ENCODE measurements at places on chromosomes 7 and 10.

- no peak for DNase-seq
- no peaks in the 10 kb centered on the region for H3K4me1 ChIP-seq
- no peak overlapping the region for H3K27ac ChIP-seq
- H3K4me3 ChIP-seq, result no peak overlapping the region
These were observed 128.9 kb downstream of the ZNF438 start for GRCh38 chr10:30902621-30903396.

DNA sequence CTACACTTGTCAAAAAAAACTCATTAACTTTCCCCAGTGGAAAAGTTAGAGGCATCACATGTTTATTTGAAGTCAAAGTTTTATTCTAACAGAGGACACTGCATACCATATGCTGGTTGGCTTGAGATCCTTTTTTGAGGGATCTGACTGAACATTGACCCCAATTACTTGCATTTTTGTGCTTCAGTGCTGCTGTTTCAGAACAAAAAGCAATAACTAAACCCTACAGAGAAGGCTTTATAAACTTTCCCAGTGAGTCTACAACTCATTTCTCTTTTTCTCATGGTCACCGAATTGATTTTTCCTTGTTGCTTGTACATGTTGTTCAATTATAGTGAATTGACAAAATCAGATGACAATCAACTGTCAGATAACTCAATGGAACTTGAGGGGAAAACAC is 69.3 kb upstream of the PHYHIPL start:
- H3K27me3 ChIP-seq, result no peaks in the 10 kb centered on the region
- H3K4me3 ChIP-seq, result no peak overlapping the region
- H3K36me3 ChIP-seq, result no peaks in the 10 kb centered on the region
- no peaks in the 10 kb centered on the region for H3K4me1 ChIP-seq
- H3K27ac ChIP-seq, result no peak overlapping the region

DNA sequence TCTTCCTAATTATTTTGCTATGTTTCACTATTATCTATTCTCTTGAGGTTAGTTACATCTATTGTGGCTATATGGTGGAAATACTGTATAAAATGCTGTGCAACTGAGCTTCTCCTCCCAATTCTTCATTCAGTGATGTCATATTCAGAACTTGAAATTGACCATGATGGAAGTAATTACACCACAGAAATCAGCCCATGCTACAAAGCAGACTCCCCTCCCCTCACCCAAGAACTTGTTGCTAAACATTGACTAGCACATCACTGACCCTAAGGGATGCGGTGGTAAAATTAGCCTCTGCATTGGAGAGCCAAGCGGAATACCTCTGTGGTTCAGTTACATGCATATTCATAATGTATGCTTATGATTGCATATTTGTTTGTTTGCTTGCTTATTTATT is 8.8 kb downstream of the CALD1 start:
- no peak overlapping the region for H3K27ac ChIP-seq
- no peak overlapping the region for H3K4me3 ChIP-seq
- no peaks in the 10 kb centered on the region for H3K27me3 ChIP-seq
- H3K4me1 ChIP-seq, result no peaks in the 10 kb centered on the region
- no peak for DNase-seq

- H3K27ac ChIP-seq, result no peak overlapping the region
- peaks cover 3% of the 10 kb centered on the region for H3K36me3 ChIP-seq
- peaks cover 40% of the 10 kb centered on the region for H3K4me1 ChIP-seq
- peaks cover 5% of the 10 kb centered on the region for H3K27me3 ChIP-seq
- no peak for DNase-seq
These were observed 82.1 kb downstream of the USP6NL start for GRCh38 chr10:11529276-11529903.

GRCh38 chr7:39757604-39758003 is 134.2 kb downstream of the RALA start:
- no peak overlapping the region for H3K4me3 ChIP-seq
- H3K27me3 ChIP-seq, result no peaks in the 10 kb centered on the region
- peaks cover 5% of the 10 kb centered on the region for H3K36me3 ChIP-seq

DNA sequence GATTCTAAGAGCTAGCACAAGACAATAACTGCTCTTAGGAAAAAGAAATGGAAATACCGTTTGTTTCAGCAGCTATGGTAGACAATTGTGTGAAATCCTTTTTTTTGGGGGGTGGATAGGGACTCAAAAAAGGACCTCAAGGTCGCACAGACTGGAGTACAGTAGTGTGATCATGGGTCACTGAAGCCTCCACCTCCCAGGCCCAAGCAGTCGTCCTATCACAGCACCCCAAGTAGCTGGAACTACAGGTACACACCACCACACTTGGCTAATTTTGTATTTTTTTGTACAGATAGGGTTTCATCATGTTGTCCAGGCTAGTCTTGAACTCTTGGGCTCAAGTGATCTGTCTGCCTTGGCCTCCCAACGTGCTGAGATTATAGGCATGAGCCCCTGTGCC is 33.9 kb downstream of the KMT2E start:
- H3K4me3 ChIP-seq, result no peak overlapping the region
- no peak for DNase-seq
- H3K27me3 ChIP-seq, result no peaks in the 10 kb centered on the region
- no peak overlapping the region for H3K27ac ChIP-seq

DNA sequence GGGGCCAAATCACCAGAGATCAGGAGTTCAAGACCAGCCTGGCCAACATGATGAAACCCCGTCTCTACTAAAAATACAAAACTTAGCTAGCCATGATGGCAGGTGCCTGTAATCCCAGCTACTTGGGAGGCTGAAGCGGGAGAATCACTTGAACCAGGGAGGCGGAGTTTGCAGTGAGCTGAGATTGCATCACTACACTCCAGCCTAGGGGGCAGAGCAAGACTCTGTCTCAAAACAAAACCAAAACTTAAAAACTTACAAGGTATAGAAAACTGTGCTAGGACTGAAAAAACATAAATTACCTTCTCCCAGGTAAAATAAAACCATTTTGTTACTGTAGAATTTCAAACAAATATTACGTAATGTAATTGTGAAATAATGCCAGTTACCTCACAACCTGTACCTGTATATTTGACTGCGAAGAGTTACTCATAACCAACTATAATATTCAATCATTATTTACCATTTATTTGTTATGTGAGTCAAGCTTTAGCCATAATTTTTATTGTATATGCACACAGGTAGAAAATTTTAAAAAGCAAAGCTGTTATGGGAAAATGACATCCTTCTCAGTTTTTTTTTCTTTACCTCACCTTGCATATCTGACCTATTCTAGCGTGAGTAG is 180.9 kb downstream of the SEMA3A start:
- no peaks in the 10 kb centered on the region for H3K27me3 ChIP-seq
- no peak overlapping the region for H3K27ac ChIP-seq
- peaks cover 2% of the 10 kb centered on the region for H3K4me1 ChIP-seq
- H3K36me3 ChIP-seq, result no peaks in the 10 kb centered on the region
- DNase-seq, result peak; percentile 22
- no peak overlapping the region for H3K4me3 ChIP-seq

- peaks cover 39% of the 10 kb centered on the region for H3K27me3 ChIP-seq
- H3K36me3 ChIP-seq, result no peaks in the 10 kb centered on the region
- no peak for DNase-seq
- no peak overlapping the region for H3K27ac ChIP-seq
These were observed 18.3 kb upstream of the MKI67 start for GRCh38 chr10:128144547-128144946.

- H3K27ac ChIP-seq, result no peak overlapping the region
- DNase-seq, result no peak
- H3K4me3 ChIP-seq, result no peak overlapping the region
These were observed 674 bp downstream of the AMZ1 start for GRCh38 chr7:2688409-2689342.

- no peaks in the 10 kb centered on the region for H3K4me1 ChIP-seq
- H3K27me3 ChIP-seq, result no peaks in the 10 kb centered on the region
- H3K36me3 ChIP-seq, result no peaks in the 10 kb centered on the region
- H3K27ac ChIP-seq, result no peak overlapping the region
These were observed 217.2 kb downstream of the PCLO start for GRCh38 chr7:82945480-82945879.

DNA sequence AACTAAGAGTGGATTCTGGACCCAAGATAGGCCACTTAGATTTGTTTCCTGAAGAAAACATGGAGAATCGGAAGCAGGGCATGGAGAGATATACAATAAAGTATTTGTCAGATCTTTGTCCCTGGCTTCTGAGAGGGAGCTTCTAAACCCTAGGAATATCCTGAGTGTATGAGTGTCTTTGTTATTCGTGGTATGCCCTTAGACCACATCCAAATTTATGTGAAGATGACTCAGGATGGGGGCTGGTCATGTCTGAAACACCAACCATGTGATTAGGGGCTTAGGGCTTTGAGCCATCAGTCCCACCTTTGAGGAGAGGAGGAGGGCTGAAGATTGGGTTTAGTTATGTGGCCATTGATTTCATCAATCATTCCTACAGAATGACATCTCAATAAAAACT is 69.7 kb upstream of the PLPP4 start:
- no peaks in the 10 kb centered on the region for H3K36me3 ChIP-seq
- H3K27me3 ChIP-seq, result peaks cover 4% of the 10 kb centered on the region
- no peak for DNase-seq
- no peak overlapping the region for H3K27ac ChIP-seq

DNA sequence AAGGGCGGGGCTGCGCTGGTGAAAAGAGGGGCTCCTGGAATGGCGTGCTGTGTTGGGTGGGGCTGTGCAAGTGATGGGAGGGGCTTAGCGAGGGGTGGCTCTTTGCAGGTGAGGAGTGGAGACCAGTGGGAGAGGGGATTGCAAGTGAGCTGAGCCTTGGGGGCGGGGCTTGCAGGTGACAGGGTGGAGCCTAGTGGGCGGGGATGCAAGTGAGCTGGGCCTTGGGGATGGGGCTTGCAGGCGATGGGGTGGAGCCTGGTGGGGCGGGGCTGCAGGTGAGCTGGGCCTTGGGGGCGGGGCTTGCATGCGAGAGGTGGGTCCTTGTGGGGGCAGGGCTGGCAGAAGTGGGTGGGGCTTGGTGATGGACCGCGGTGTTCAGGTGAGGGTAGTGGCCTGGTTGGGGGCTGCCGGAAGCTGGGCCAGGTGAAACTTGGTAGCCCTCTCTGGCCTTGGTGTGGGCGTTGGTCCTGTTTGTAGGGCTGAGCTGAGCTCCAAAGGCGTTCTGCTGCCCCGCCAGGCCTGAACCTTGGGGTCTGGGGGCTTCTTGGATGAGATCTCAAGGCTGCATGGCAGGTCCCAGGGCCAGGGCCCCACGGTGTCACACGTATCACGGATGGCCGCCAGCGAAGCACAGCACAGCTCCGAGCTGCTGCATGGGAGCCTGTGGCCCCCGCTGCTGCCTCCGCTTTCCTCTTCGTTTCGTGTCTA is 743 bp upstream of the PITRM1 start:
- no peak for DNase-seq
- H3K27ac ChIP-seq, result peak overlapping the region; percentile 86
- peaks cover 8% of the 10 kb centered on the region for H3K36me3 ChIP-seq
- peak overlapping the region; percentile 69 for H3K4me3 ChIP-seq
- peaks cover 28% of the 10 kb centered on the region for H3K27me3 ChIP-seq
- H3K4me1 ChIP-seq, result peaks cover 23% of the 10 kb centered on the region

- H3K36me3 ChIP-seq, result no peaks in the 10 kb centered on the region
- H3K4me1 ChIP-seq, result peaks cover 8% of the 10 kb centered on the region
- no peak within 1 kb of the TSS for H3K27ac ChIP-seq
- peak within 1 kb of the TSS; percentile 81 for H3K4me3 ChIP-seq
- H3K27me3 ChIP-seq, result peaks cover 92% of the 10 kb centered on the region
These were observed at the start of gene FAM131B for GRCh38 chr7:143362131-143363015. FAM131B (minus strand) TSS chr7:143362713; CDS start chr7:143362603, 110 bp downstream.

DNA sequence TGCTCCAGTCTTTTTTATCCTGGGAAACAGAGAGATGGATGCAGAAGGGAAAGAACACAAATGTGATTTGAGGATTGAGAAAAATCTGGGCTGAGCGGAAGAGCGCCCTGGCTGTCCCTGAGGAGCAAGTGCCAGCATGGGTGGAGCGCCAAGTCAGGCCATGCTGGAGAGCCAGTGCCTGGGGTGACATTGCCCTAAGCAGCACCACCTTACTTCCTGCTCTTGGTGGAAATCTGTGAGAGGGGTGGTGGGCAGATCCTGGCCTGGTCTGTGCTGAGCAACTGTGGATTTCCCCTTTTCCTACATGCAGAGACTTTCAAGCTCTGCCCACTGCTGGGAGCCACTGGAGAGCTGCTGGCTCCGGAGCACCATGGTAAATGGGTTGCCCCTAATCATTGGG is 36.9 kb downstream of the DDIT4 start:
- H3K4me1 ChIP-seq, result peaks cover 79% of the 10 kb centered on the region
- peaks cover under 1% of the 10 kb centered on the region for H3K36me3 ChIP-seq
- no peak overlapping the region for H3K27ac ChIP-seq
- no peaks in the 10 kb centered on the region for H3K27me3 ChIP-seq
- no peak for DNase-seq

DNA sequence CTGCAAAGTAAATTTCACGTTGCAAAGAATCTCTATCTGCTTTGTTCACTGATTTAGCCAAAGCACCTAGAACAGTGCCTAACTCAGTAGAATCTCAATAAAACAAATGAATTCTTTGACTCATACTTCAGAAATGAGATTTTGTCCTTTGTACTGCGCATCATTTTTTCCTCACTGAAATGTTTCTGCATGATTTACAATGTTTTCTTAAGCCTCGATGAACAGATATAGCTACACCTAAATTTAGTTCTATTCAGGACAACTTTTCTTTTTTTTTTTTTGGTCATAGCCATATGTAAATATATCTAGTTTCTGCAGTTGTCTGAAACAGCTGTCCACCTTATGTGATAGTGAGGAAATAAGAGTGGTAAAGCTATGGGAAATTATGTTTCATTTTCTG is 15.3 kb downstream of the GNAT3 start:
- no peak overlapping the region for H3K27ac ChIP-seq
- H3K27me3 ChIP-seq, result no peaks in the 10 kb centered on the region
- no peaks in the 10 kb centered on the region for H3K36me3 ChIP-seq
- H3K4me1 ChIP-seq, result no peaks in the 10 kb centered on the region
- DNase-seq, result no peak

GRCh38 chr10:103942866-103943265 is 24.1 kb upstream of the SLK start:
- H3K4me1 ChIP-seq, result peaks cover 9% of the 10 kb centered on the region
- H3K27me3 ChIP-seq, result peaks cover 3% of the 10 kb centered on the region
- no peak overlapping the region for H3K4me3 ChIP-seq
- no peak overlapping the region for H3K27ac ChIP-seq

GRCh38 chr7:1610678-1611302 is 41.0 kb upstream of the PSMG3 start:
- H3K27ac ChIP-seq, result no peak overlapping the region
- no peak for DNase-seq
- H3K4me1 ChIP-seq, result no peaks in the 10 kb centered on the region
- no peaks in the 10 kb centered on the region for H3K36me3 ChIP-seq
- H3K4me3 ChIP-seq, result no peak overlapping the region

- H3K36me3 ChIP-seq, result peaks cover 10% of the 10 kb centered on the region
- no peak overlapping the region for H3K4me3 ChIP-seq
- H3K27me3 ChIP-seq, result peaks cover 97% of the 10 kb centered on the region
- DNase-seq, result no peak
These were observed 939 bp upstream of the VAX1 start for GRCh38 chr10:117138838-117139580.

DNA sequence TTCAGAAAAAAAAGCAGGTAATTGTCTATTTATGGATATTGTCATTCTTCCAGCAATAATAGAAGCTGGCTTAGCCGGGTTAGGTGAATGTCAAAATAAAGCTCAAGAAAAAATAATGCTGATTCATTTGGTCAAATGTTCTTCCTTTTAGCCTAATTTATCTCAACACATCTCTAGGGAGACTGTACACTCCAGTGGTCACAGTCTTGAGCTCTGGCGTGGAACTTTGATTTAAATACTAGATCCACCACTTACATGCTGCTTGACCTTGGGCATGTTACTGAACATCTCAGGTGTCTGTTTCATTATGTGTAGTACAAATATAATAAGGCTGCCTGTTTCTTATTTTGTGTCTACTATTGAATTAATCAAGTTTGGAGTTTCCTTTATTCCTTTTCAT is 22.0 kb downstream of the PRTFDC1 start:
- no peaks in the 10 kb centered on the region for H3K27me3 ChIP-seq
- DNase-seq, result no peak
- no peaks in the 10 kb centered on the region for H3K36me3 ChIP-seq
- H3K4me3 ChIP-seq, result no peak overlapping the region
- peaks cover 11% of the 10 kb centered on the region for H3K4me1 ChIP-seq

All from activated naive CD4-positive, alpha-beta T cell treated with anti-CD3 and anti-CD28 coated beads, Interleukin-2, amount 10 ng/mL, durations not matched to agents 7 days and 5 days (primary cell).